ENCODE measurements at places on chromosomes 1 and 21. TPM values are rescaled to one million over a fixed set of nuclear protein-coding genes. Genes with fewer than 3 reads are reported as not detected.

GJB5 gene
- total RNA-seq, result not detected

DNA sequence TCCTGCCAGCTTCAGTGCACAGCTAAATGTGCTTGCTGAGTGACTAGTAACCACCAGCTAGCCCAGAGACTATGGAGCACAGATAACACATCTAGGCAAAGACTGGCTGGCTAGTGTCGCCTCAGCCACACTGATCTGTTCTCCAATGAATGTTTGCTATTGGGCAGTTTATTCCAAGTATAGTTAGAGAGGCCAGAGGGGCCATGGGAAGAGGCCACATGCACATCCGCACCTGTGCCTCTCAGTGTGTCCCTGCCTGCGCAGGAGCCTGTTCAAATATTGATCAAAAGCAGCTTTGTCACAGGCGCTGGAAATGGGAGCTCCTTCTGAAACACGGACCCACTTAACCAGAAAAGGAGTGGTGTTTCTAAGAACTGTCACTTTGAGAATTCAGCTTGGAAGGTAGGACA lies 51.3 kb upstream of the ATP1A1 start:
- DNase-seq, result no peak

- DNase-seq, result no peak
These were observed 40.6 kb upstream of the PLA2G5 start for GRCh38 chr1:20029178-20029912.

GRCh38 chr1:244388961-244389360 lies 62.7 kb downstream of the ADSS2 start:
- DNase-seq, result no peak

MATN1 gene
- not detected for total RNA-seq
